ENCODE measurements at places on chromosomes 7 and 10.

GRCh38 chr10:75404815-75405597, 3.4 kb upstream of the ZNF503 start:
- peak; percentile 33 for DNase-seq

- no peak for DNase-seq
These were observed 39.8 kb downstream of the GNA12 start for GRCh38 chr7:2804227-2804763.

DNA sequence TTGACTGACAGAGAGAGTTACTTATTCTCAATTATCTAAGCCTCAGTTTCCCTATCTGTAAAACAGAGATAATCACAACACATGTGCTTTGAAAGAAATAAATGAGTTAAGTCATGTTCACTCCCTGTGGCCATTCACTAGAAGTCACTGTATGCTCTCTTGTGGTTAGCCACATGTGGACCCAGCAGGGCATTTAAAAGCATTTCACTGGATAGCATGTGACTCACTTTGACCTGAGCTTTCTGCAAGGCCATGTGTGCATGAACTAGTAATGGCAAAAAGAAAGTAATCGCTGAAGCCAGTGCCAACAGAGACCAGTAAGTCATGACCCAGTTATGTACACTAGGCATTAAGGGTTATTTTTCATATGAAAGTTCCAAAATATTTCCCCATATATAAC, 557.0 kb upstream of the IGFBP3 start:
- no peak for DNase-seq

DNA sequence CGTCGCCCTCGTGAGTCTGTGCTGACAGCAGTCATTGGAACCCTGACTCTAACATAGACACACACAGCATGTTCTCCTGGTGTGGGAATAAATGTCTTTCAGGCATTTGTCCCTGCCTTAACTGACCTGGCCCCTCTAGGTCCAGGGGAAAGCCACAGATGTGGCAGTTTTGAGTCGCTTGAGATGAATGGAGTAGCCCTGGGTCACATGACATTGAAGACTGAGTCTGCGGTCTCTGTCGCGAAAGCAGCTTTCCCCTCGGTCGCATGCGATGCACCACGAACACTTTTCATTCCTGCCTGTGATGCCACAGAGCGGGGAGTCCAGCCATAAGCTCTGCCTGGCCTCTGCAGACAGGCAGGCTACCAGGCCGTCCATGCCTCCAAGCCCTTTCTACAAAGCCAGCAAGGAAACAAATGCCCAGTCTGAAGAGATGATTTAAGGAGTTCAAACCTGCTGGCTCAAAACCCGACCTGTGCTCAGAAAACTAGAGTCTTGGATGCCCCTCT, 172.3 kb downstream of the WDR37 start:
- no peak for DNase-seq

GRCh38 chr7:11485636-11486035, 346.4 kb downstream of the THSD7A start:
- DNase-seq: no peak

GRCh38 chr10:90859321-90859751, 1.5 kb upstream of the HTR7 start:
- DNase-seq: no peak

DNA sequence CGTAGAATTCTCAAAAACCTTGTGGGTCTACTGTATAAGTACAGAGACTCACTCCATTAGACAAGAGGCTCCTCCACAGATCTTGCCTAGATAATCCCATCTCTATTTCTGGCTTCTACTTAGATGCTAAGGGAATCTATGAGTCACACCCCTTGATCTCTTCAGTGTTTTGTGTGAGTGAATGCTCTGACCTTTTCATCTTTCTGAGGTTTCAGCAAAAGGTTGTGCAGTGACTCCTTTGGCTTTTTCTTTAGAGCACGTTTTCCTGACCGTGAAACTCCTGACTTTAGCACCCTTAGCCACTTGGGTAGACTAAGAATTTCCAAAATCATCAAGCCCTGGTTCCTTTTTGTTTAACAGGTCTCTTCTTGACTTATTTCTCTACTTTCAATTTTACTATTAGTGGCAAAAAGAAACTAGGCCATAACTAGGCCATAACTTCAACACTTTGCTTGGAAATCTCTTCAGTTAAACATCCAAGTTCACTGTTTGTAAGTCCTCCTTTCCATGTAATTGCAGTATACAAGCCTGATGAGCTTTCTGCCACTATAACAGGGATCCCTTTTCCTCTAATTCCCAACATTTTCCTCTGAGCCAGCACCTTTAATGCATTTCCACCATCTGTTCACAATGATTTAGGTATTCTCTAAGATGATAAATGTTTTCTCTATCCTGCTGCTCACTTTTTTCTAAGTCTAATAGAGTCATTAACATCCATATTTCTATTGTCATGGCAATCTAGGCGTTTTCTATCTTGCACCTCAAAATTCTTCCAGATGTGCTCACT, 19.4 kb downstream of the COPG2 start:
- no peak for DNase-seq
